Immature natural killer cell (primary cell): ENCODE measurements at places on chromosomes 2 and 18. TPM values are rescaled to one million over a fixed set of nuclear protein-coding genes. Genes with fewer than 3 reads are reported as not detected.

The RPL31 gene
- 4,376 TPM for polyA plus RNA-seq

The HOXD8 gene
- not detected for polyA plus RNA-seq

The CCDC141 gene
- polyA plus RNA-seq, result 1.5 TPM

- H3K36me3 ChIP-seq, result peaks cover 19% of the 10 kb centered on the region
- H3K27me3 ChIP-seq, result no peaks in the 10 kb centered on the region
- no peak for DNase-seq
- H3K4me3 ChIP-seq, result no peak overlapping the region
These were observed 68.6 kb downstream of the METTL8 start for GRCh38 chr2:171365232-171365631.

- no peaks in the 10 kb centered on the region for H3K4me1 ChIP-seq
- no peak for DNase-seq
- H3K36me3 ChIP-seq, result no peaks in the 10 kb centered on the region
- H3K27ac ChIP-seq, result no peak overlapping the region
These were observed 92.1 kb downstream of the ATL2 start for GRCh38 chr2:38284971-38285370.
